ENCODE measurements at places on chromosomes 4 and X. TPM values are rescaled to one million over a fixed set of nuclear protein-coding genes. Genes with fewer than 3 reads are reported as not detected.

GRCh38 chr4:102387552-102388150 is 42.4 kb upstream of the SLC39A8 start:
- no peak overlapping the region for H3K27ac ChIP-seq
- H3K36me3 ChIP-seq: no peaks in the 10 kb centered on the region
- no peak overlapping the region for H3K4me3 ChIP-seq
- DNase-seq: no peak
- H3K27me3 ChIP-seq: peaks cover 30% of the 10 kb centered on the region

DNA sequence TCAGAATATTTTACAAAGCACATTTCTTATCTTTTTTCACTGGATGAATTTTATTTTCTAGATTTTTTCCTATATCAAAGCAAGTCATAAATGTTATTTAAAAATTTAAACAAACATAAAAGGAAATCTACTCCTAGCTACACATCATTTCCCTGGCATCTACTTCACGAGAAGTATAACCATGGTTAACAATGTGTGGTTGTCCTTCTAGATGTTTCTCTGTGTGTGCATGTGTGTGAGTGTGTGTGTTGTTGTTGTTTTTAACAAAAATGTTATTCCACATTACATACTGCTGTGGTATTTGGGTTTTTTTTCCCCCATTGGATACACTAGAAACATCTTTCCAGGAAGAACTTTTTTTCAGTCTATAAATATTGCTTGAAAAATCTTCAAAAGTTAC is 103.1 kb downstream of the CHIC2 start:
- no peak overlapping the region for H3K4me3 ChIP-seq
- H3K27me3 ChIP-seq: no peaks in the 10 kb centered on the region
- H3K27ac ChIP-seq: no peak overlapping the region
- H3K4me1 ChIP-seq: no peaks in the 10 kb centered on the region
- H3K36me3 ChIP-seq: no peaks in the 10 kb centered on the region

GRCh38 chr4:54959651-54960116 is 165.7 kb downstream of the KDR start:
- no peaks in the 10 kb centered on the region for H3K36me3 ChIP-seq
- H3K27ac ChIP-seq: no peak overlapping the region
- no peak overlapping the region for H3K4me3 ChIP-seq
- DNase-seq: no peak
- H3K4me1 ChIP-seq: no peaks in the 10 kb centered on the region

DNA sequence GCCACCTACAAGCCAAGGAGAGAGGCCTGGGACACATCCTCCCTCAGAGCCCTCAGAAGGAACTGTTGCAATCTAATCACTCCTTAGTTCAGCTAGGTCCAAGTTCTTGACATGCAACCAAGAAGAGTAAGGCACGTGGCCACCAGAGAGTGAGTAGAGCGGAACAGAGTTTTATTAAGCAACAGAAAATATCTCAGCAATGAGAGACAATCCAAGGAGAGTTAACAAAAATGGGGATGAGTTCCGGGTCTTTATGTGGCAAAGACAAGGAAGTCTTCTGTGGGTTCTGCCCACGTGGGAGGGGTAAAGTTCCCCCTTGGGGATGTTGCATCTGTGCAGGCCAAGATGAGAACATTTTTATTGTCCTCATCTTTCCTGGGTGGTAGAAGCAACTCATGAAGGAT is 38.5 kb upstream of the PROM1 start:
- no peak for DNase-seq
- H3K36me3 ChIP-seq: no peaks in the 10 kb centered on the region
- no peak overlapping the region for H3K4me3 ChIP-seq
- no peak overlapping the region for H3K27ac ChIP-seq
- peaks cover 14% of the 10 kb centered on the region for H3K4me1 ChIP-seq

DNA sequence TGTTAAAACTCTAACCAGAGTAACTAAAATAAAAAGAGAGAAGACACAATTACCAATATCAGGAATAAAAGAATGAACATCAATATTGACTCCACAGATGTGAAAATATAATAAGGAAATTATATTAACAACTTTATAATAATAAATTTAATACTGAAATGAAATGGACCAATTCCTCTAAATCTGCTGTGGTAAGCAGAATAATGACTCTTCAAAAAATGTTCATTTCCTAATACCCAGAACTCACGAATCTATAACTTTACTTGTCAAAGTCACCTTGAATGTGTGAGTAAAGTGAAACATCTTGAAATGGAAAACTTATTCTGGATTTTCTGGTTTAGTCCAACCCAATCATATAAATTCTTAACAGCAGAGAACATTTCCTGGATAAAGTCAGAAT is 1391.1 kb downstream of the FAM133A start:
- no peaks in the 10 kb centered on the region for H3K36me3 ChIP-seq
- H3K4me3 ChIP-seq: no peak overlapping the region
- H3K4me1 ChIP-seq: no peaks in the 10 kb centered on the region

DNA sequence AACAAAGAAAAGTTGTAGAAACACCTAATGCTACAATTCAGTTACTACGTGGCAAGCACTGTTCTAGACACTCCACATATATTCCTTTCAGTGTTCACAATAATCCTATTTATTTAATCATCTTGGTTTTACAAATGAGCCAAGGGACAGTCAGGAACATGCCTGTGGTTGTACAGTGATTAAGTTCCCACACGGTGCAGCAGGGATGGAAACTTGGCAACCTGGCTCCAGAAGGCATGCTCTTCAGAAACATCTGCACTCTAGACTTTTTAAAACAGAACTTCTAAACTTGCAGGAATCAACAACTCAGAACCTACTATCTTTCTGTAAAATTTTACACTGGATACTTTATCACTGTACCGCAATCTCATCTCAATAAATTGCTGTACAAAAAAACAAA is 32.1 kb downstream of the TAPT1 start:
- H3K27me3 ChIP-seq: no peaks in the 10 kb centered on the region
- no peak overlapping the region for H3K4me3 ChIP-seq
- H3K27ac ChIP-seq: no peak overlapping the region
- peaks cover 48% of the 10 kb centered on the region for H3K36me3 ChIP-seq

DNA sequence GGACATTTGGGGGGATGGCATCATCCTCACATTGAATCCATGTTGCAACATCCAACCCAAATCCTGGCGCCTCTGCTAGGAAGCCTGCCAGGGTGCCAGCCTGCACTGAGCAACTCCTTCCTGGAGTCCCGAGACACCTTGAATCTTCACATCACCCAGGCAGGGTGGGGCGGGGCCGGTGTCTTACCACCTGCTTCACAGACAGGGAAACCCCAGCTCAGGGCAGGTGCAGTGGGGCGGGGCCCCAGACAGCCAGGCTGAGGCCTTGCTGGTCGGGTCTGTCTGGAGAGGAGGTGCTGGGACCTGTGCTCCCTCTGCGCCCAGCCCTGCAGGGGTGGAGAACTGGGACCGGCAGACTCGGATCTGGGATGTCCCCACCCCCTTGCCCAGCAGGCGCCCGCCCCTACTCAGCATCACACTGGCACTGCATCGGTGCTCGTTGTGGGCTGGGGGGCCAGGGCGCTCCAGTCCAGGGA is 31.5 kb upstream of the HTRA3 start:
- no peak overlapping the region for H3K27ac ChIP-seq
- peaks cover 25% of the 10 kb centered on the region for H3K4me1 ChIP-seq
- H3K36me3 ChIP-seq: peaks cover 52% of the 10 kb centered on the region

DNA sequence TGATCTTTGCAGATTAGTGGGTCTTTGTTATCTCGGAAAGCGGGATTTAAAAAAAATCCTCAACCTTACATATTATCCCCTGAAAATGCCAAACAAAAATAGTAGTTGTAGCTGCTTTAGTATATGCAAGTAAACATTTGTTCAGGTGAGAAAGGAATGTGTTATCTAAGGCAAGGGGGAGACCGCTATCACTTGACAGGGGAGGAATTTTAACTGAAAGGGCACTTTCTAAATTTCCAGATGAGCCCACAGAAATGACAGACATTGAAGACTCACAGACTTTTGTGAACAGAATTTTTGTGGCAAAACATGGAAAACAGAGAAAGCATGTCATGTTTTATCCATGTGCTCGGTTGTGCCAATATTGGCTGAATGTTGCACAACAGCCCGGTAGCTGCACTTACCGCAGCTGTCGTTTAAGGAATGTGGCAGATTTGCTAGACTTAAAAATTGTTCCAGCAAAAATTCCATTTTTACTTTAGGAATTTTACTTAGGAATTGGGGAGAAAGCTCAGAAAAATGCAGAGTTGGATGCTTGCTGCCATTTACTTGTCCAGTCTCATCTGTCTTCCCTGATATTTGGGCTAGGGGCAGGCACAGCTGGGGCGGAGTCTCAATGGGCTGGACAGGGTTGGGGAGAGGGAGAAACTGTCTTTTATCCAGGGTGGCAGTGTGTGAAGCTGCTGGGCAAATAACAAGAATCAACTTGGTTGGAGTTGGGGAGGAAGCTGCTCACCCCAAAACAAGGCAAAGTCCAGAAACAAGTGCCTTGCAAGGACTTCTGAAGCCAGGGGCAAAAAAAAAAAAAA is 94.6 kb upstream of the RPS6KA3 start:
- H3K4me1 ChIP-seq: no peaks in the 10 kb centered on the region
- no peak for DNase-seq
- no peak overlapping the region for H3K4me3 ChIP-seq
- no peaks in the 10 kb centered on the region for H3K36me3 ChIP-seq

- no peak for DNase-seq
- H3K36me3 ChIP-seq: no peaks in the 10 kb centered on the region
- H3K4me1 ChIP-seq: no peaks in the 10 kb centered on the region
- H3K27ac ChIP-seq: no peak overlapping the region
- H3K27me3 ChIP-seq: peaks cover 11% of the 10 kb centered on the region
- no peak overlapping the region for H3K4me3 ChIP-seq
These were observed 30.3 kb downstream of the MAGEA1 start for GRCh38 chrX:153209347-153209746.

DNA sequence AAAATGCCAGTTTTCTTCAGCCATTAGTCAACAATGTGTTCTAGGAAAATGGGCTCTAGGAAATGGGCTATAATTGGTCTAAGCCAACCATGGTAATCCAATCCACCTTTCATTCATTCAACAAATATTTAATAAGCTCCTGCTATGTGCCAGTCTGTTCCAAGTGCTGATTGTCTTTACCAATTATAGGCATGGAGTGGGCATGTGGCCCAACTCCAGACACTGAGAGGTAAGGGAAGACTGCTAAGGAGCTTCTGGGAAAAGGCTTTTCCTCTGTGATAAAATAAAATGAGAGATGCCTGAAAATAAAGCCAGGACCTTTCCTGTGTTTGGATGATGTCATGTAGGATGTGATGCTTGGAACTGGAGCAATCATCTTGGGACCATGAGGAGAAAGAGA is 43.3 kb downstream of the HOPX start:
- no peak overlapping the region for H3K4me3 ChIP-seq
- H3K27me3 ChIP-seq: no peaks in the 10 kb centered on the region
- DNase-seq: no peak
- H3K4me1 ChIP-seq: no peaks in the 10 kb centered on the region

- H3K27ac ChIP-seq: no peak overlapping the region
- H3K4me1 ChIP-seq: no peaks in the 10 kb centered on the region
- H3K27me3 ChIP-seq: no peaks in the 10 kb centered on the region
These were observed 77.1 kb upstream of the PABPC4L start for GRCh38 chr4:134278675-134279074.

- no peaks in the 10 kb centered on the region for H3K4me1 ChIP-seq
- no peak overlapping the region for H3K4me3 ChIP-seq
- H3K36me3 ChIP-seq: no peaks in the 10 kb centered on the region
These were observed 203.3 kb upstream of the JADE1 start for GRCh38 chr4:128606173-128606572.

- H3K4me3 ChIP-seq: no peak overlapping the region
- H3K27ac ChIP-seq: no peak overlapping the region
- H3K36me3 ChIP-seq: no peaks in the 10 kb centered on the region
- peaks cover 17% of the 10 kb centered on the region for H3K27me3 ChIP-seq
- no peak for DNase-seq
These were observed 146.7 kb downstream of the CHIC2 start for GRCh38 chr4:53917729-53918128.

GRCh38 chr4:56410247-56411062 is 23.2 kb upstream of the AASDH start:
- H3K36me3 ChIP-seq: peaks cover 16% of the 10 kb centered on the region
- no peak for DNase-seq
- H3K27ac ChIP-seq: no peak overlapping the region
- no peak overlapping the region for H3K4me3 ChIP-seq

DNA sequence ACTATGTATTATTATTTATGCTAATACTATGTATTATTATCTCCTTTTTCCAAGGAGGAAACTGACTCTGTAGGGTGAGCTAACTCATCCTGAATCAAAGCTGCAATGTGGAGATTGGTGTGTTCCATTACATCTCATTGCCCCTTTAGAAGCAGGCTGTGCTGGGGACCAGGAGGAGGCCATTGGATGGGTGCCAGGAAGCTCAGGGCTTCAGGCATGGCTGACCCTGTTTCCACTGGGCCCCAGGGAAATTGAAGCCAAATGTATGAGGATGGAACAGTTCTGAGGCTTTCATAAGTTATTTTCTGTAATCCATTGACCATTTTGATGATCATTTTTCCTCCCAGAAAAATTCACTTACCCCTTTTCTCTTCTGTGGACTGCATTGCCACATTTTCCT is 418.8 kb upstream of the ZFP42 start:
- no peaks in the 10 kb centered on the region for H3K36me3 ChIP-seq
- H3K27ac ChIP-seq: no peak overlapping the region
- no peak overlapping the region for H3K4me3 ChIP-seq
- H3K27me3 ChIP-seq: no peaks in the 10 kb centered on the region
- H3K4me1 ChIP-seq: no peaks in the 10 kb centered on the region

- no peaks in the 10 kb centered on the region for H3K4me1 ChIP-seq
- H3K36me3 ChIP-seq: peaks cover 1% of the 10 kb centered on the region
- no peaks in the 10 kb centered on the region for H3K27me3 ChIP-seq
- DNase-seq: no peak
- H3K4me3 ChIP-seq: no peak overlapping the region
- H3K27ac ChIP-seq: no peak overlapping the region
These were observed 47.4 kb downstream of the HAUS3 start for GRCh38 chr4:2194496-2194895.

DNA sequence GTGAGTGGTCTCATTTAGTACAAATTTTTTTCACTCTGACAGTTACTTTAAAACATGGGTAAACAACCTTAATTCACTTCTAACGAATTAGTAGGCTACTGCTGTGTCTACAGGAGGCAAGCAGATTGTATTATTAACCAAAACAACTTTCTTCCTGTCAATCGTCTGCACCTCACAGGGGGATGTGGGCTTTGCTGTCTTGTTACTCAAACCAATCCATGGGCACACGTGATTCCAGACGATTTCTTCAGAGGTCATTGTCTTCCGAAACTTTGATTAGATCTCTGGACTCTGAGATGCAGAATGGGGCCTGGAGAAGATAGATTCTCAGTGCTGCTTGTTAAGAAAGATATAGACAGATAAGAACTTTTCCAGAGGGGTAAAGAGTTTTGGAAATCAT is 327.8 kb downstream of the DHX15 start:
- no peak overlapping the region for H3K27ac ChIP-seq
- no peaks in the 10 kb centered on the region for H3K36me3 ChIP-seq
- H3K27me3 ChIP-seq: no peaks in the 10 kb centered on the region
- H3K4me1 ChIP-seq: no peaks in the 10 kb centered on the region

Gene RTL3
- not detected for total RNA-seq

Gene PDLIM3
- not detected for total RNA-seq

Gene UGT2A1
- not detected for total RNA-seq

Gene SMR3B
- not detected for total RNA-seq

Gene TLL1
- not detected for total RNA-seq

Gene USP46
- total RNA-seq: 13.3 TPM

Gene GPR119
- total RNA-seq: not detected

Data from activated B cell treated with CpG ODN at 0.5 μM for 24 hours (primary cell).